ENCODE measurements at places on chromosomes 2 and 18. TPM values are rescaled to one million over a fixed set of nuclear protein-coding genes. Genes with fewer than 3 reads are reported as not detected.

The INPP5D gene
- total RNA-seq = 0.22 TPM

The CASP8 gene
- 29.2 TPM for total RNA-seq

The CDH2 gene
- total RNA-seq = 0.52 TPM

The ATOH8 gene
- total RNA-seq = 67.2 TPM

The SPC25 gene
- total RNA-seq = 3.7 TPM

The PLA2R1 gene
- total RNA-seq = 30.1 TPM

The RAD51AP2 gene
- total RNA-seq = not detected

All from articular chondrocyte of knee joint (primary cell).